A549 (cell line): ENCODE measurements at places on chromosomes 5 and 9.

GRCh38 chr5:151040211-151040747 is 19.9 kb downstream of the GPX3 start:
- DNase-seq, result peak; percentile 53

DNA sequence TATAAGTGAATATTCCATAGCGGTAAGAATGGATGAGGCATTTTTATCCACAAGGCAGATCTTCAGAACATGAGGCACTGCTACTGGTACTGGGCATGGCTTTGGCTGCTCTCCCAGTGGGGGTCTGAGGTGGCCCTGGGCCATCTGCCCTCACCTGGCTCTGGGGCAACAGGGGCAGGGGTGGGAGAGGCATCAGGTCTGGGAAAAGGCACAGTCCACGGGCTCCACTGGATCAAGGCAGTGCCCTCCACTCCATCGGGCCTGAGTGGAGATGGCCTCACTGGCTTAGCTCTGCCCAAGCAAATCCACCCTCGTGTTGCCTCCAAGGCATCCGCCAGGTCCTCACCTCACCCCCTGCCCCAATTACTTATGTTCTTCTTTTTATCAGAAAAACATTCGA is 10.9 kb upstream of the NKD2 start:
- DNase-seq, result no peak

GRCh38 chr9:104864675-104865104 is 63.3 kb downstream of the ABCA1 start:
- DNase-seq, result no peak

DNA sequence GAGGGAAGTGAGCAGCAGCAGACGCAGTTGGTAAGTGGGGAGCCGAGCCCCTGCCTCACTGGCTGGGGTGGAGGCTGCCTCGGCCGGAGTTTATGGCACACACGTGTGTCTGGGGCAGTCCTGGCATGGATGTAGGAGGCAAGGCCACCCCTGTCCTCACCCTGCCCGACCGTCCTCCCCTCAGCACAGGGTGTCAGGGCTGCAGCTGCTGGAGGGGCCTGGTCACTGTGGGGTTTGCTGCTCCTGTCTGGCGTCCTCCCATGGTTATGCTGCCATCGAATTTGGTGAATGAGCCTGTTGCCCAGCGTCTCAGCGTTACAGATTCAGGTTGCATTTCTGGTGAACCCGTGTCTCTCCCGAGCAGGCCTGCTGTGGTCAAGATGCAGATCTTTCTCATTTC is 32.4 kb downstream of the CEP72 start:
- no peak for DNase-seq
